ENCODE measurements at places on chromosomes 16 and 17. TPM values are rescaled to one million over a fixed set of nuclear protein-coding genes. Genes with fewer than 3 reads are reported as not detected.

GRCh38 chr17:64263000-64263766 is at the start of gene TEX2:
TEX2 (minus strand) TSS chr17:64263260; CDS start chr17:64214217, 49,043 bp downstream.
- H3K4me1 ChIP-seq, result peaks cover 46% of the 10 kb centered on the region
- H3K27ac ChIP-seq, result peak within 1 kb of the TSS; percentile 78
- no peaks in the 10 kb centered on the region for H3K27me3 ChIP-seq
- no peaks in the 10 kb centered on the region for H3K36me3 ChIP-seq

GRCh38 chr16:85573045-85573695 is 40.0 kb upstream of the GSE1 start:
- no peaks in the 10 kb centered on the region for H3K27me3 ChIP-seq
- H3K4me3 ChIP-seq, result no peak overlapping the region
- peaks cover 38% of the 10 kb centered on the region for H3K4me1 ChIP-seq
- H3K36me3 ChIP-seq, result peaks cover 7% of the 10 kb centered on the region

DNA sequence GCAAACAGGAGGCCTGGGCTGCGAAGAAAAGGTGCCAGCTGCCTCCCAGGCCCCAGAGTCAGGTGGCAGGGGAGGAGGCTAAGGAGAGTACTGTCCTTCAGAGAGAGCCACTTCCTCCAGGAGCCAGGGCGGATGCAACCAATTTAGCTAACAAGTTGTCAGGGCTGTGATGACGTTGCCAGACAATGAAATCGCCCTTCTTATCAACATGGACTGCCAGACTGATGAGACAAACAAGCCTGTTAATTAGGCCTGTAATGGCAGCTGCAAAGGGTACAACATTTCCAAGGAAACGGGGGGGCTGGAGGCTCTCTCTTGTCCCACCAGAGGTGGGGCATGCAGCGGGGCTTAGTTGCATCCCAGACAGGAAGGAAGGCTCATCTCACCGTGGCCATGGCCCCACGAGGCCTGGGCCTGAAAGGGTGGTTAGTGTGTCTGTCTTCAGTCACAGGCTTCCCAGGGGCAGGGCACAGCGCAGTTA is 111.8 kb downstream of the SDK2 start:
- DNase-seq, result no peak
- no peaks in the 10 kb centered on the region for H3K36me3 ChIP-seq
- H3K4me1 ChIP-seq, result no peaks in the 10 kb centered on the region
- H3K27me3 ChIP-seq, result no peaks in the 10 kb centered on the region

Gene KRT222
- total RNA-seq, result not detected

Measured in activated T-cell treated with anti-CD3 and anti-CD28 coated beads, Interleukin-2, amount 50 U/mL, for 72 hours (primary cell).